ENCODE measurements at places on chromosomes 6 and 20.

DNA sequence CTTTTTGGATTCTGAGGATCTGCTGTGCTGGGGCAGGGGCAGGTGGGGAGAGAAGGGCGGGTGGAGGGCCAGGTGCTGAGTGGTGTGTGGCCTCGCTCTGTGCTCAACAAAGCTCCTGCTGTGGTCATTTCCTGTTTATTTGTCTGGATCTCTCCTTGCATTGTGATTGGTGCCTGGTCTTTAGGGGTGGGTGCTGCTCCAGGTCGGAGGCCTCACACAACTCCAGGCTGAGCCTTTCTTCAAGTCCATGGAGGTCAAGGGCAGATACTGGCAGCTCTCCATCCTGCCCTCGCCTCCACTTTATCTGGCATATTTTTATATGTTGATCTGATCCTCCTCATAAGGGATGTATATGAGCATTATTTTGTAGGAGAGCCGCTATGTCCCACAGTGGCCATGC, 36.2 kb downstream of the HLA-F start:
- DNase-seq, result no peak

- DNase-seq, result peak; percentile 8
Observed at GRCh38 chr6:153032255-153032882, 29.9 kb upstream of the MTRF1L start.

DNA sequence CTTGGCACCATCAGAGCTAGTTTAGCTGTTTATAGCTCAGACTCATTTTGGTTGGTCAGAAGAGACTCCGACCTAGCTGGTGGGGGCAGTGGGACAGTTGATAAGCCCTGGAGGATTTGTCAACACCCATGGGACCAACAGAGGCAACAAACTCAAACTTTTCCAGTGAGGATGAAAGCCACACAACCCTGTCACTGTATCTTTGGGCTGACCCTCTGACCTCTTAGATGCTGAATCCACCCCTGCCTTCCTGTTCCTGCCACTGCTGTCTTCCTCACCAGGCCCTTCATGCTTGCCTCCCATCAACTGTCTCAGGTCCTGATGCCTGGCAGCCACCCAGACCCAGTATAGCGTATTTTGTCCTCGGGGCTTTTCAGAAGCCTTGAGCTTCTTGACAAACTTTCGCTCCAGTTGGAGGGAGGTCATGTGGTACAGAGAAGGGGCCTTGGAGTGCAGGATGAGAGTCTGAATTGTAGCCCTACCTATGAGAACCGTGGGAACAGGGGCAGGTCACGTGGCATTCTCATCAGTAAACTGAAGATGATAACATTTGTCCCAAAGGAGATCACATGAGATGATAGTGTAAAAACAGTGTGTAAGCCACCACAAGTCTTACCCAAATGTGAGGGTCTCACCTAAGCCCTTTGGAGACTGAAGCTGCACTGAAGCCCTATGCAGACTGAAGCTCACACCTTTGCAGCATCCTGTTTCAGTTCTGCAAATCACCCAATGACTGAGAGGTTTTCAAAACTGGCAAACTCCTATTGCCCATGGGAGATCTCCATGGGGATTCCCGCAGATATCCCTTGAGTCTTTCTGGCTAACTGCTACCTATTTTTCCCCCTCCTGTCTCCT, 72.0 kb upstream of the F13A1 start:
- DNase-seq, result no peak

GRCh38 chr6:148747471-148748165, 788 bp downstream of the UST start:
- DNase-seq, result peak; percentile 61

DNA sequence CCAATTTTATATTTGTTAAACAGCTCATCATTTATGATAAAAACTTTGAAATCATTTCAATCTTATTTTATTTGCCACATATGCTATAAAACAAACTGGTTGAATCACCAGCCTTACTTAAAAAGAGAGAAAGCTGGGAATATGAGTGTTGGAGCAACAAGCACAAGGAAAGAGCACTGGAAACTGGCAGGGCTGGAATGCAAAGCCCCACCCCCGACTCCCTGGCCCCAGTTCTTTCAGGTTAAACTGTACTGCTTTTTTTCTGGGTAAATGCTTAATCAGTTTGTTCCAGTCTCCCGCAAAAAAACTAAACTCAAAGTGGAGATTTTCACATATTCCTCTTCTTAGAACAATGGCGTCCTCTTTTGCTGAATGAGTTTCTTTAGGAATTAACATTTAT, 433.8 kb upstream of the NOX3 start:
- no peak for DNase-seq

DNA sequence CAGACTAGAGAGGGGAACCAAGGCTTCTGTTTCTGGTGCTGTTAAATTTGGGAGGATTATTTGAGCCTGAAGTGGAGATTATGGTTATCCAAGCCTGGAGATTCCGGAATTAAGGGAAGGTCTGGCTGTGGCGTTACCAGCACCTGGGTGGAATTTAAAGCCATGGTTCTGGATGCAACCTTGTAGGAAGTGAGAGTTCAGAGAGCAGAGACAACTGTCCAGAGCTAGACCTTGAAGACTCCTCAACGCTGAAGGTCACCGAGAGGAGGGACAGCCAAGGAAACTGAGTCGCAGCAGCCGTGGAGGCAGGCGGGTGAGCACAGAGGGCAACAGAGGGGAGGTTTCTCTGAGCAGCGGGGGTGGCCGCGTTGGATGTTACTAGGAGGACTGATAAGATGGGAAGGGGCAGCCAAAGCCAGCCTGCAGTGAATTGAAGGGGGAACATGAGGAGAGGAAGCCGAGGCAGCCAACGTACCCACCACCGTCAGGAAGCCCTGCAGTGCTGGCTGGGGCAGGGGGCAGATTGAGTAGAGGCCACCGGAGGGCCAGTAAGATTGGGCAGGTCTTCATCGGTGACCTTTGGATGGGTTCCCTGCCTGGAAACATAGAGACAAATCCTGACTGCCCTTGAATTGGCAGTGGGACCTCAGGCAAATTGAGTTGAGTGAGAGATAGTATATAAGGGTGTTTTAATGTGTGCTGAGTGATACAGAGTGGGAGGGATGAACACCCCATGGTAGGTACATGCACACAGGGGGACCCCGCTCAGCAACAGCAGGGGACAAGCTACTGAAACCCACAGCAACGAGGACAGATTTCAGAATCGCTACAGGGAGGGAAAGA, 90.3 kb downstream of the SNX5 start:
- no peak for DNase-seq

GRCh38 chr6:6584310-6585002, 4.1 kb upstream of the LY86 start:
- DNase-seq, result no peak

GRCh38 chr6:1348675-1349074, 36.8 kb downstream of the FOXQ1 start:
- DNase-seq, result no peak

GRCh38 chr6:160967833-160968232, 23.7 kb upstream of the MAP3K4 start:
- no peak for DNase-seq

- DNase-seq, result no peak
Observed at GRCh38 chr6:129567374-129567773, 142.6 kb downstream of the ARHGAP18 start.

DNA sequence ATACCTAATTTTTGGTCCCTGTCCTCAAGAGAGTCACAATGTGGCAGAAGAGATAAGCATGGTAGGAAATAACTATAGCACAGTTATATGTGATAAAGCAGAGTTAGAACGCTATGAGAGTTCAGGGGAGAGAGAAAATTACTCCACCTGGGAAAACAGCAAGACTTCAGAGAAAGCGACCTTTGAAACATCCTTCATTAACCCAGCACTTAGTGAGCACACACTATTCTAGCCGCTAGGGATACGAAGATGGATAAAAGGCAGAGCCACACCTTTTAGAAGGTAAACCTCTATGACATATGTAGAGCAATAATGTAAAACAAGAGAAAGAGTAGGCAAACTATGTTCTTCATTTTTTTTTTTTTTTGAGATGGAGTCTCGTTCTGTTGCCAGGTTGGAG, 264.3 kb downstream of the PTPRK start:
- no peak for DNase-seq

- DNase-seq, result no peak
Observed at GRCh38 chr20:46073443-46073842, 16.3 kb downstream of the NCOA5 start.

DNA sequence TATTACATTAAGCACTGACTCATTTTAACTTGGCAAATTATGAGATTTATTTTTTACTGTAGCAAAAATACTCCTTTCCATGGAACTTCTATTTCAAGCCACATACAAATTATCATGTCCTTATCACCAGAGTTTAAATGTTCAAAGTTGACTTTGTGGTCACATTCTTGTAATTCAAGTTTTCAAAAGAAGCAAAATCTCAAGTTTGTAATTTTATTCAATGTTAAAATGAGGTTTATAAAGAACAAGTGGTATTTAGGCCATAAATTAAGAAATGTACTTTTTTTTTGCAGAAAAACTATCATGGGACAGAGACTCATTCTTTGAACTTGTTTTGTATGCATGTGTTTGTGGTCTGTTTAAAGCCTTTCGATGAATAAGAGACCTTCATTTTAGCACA, 811.5 kb downstream of the TENT5A start:
- no peak for DNase-seq

- DNase-seq, result no peak
Observed at GRCh38 chr6:29791786-29792122, 35.9 kb upstream of the HLA-G start.

DNA sequence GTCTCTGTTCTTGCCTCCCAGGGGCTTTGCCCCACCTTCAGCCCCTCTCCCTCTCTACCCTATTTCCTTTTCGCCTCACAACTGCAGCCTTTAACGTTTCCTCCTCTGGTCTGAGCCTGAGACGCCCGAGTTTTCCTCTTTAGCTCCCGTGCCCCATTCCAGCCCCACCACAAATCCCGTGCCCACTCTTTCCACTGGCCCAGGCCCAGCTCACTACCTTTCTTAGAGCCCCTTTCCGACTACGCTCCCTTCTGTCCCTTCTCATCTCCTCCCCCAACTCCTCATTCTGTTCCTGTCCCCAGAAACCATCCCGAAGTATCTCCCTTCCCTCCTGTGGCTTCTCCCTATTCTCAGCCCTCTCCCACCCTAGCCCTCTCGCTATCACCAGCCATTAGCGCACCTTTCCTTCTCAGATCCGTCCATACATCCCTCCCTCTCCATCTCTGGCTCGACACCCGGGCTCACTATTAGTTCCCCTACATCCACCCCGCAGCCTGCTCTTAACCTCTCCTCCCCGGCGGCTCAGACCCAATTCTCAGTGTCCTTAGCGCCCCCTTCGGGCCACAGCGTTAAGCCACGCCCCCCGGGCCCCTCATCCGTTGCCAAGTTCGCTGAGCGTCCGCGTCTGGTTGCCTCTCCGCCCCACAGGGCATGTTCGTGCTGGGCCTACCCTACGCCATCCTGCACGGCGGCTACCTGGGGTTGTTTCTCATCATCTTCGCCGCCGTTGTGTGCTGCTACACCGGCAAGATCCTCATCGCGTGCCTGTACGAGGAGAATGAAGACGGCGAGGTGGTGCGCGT, 2.7 kb downstream of the SLC32A1 start:
- no peak for DNase-seq

- DNase-seq, result peak; percentile 49
Observed at GRCh38 chr6:105432797-105433196, 29.9 kb upstream of the PREP start.

GRCh38 chr6:14645841-14646240, 528.3 kb downstream of the CD83 start:
- no peak for DNase-seq

DNA sequence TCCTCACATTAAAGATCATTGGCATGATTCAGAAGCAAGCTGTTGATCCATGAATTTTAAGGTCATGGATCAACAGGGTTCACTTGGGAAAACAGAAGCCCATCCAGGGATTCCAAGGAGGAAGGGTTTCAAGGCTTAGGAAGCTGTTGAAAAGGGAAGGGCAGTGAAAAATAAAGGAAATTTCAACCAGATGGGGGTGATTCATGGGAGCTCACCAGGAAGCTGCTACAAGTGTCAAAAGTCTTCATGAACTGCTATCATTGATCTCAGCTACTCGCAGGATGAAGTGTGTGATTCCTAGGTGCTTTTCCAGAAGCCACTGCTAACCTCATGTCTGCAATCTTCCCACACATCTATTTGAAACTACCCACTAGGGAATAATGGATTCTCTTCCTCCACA, 26.2 kb downstream of the ADTRP start:
- no peak for DNase-seq

- no peak for DNase-seq
Observed at GRCh38 chr20:1469306-1469905, 2.8 kb upstream of the NSFL1C start.

DNA sequence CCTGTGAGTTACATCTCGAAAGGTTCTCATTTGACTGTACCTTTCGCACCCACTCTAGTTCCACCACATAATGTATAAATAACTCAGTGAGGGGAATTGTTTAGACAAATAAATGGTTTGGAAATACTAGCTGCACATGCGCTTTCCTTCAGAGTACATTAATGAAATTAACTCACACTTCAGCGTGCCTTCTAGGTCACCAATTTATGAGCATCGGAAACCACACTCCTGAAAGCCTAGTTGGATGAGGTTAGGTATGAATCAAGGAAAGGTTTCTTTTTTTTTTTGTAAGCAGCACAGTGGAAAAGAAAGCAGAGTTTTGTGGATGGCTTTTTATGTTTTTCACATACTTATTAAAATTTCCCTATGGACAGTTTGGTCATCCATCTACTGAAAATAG, 247.8 kb upstream of the TCF21 start:
- no peak for DNase-seq

- DNase-seq, result no peak
Observed at GRCh38 chr20:49228676-49229075, 9.5 kb downstream of the DDX27 start.

GRCh38 chr20:38136421-38137245, 28.4 kb downstream of the TGM2 start:
- DNase-seq, result no peak

DNA sequence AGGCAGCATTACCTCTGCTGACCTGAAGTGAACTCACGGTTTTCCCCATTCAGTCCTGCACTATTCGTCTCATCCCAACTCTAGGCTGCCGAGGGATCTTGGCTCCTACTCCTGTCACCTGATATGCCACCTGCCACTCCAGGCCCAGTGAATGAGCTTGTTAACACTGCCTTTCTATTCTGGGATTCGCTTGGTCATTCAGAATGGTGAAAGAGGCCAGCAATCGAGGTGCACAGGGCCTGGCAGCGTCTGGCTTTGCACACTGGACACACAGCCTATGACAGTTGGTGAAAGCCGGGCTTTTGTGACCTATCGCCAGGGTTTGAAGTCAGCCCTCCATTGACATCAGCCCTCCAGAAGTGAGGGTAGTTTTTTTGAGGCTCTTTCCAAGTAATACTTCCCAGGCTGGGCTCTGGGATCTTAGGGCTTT, 59.3 kb upstream of the MYL9 start:
- DNase-seq, result no peak

DNA sequence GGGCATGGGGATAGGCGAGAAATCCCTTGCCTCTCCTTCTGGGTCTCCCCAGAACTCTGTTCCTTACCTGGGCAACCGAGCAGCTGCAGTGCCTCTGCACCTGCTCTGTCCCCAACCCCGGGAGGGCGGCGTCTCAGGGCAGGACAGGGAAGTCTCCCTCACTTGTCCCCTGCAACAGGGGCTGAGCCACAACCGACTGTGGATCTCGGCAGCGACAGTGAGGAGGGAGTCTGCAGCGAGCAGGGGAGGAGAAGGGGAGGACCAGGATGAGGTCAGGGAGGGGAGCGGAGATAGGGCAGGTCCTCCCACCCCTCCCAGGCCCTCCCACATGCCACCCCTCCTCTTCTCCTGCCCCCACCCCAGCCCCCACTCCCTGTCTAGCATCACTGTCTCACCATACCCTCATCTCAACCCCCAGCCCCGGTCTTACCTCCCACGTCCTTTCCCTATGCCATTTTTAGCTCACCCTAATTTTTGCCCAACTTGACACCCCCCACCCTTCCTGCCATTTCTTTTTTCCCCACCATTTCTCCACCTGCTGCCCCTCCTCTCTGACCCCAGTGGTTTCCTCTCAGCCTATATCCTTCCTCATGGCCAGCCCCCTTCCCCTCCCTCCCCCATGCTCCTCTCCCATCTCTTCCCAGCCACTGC, at the start of gene TNXB:
TNXB (minus strand) TSS at position 225 of the 651 bp plus-strand sequence. CDS start 11,140 bp downstream, outside the sequence.
- no peak for DNase-seq

Measured in T-helper 2 cell (primary cell).